Activated CD4-positive, alpha-beta T cell treated with anti-CD3 and anti-CD28 coated beads, Interleukin-2, Interleukin-4, amounts not matched to agents 100 ng/mL and 50 ng/mL, durations not matched to agents 16 hours and 8 hours (primary cell): ENCODE measurements at places on chromosomes 1 and 21.

- DNase-seq, result no peak
These were observed 91.8 kb downstream of the ADCY10 start for GRCh38 chr1:167821969-167822685.

- no peak for DNase-seq
These were observed 36.4 kb downstream of the YARS1 start for GRCh38 chr1:32780628-32781234.

- no peak for DNase-seq
These were observed 687 bp upstream of the SEMA6C start for GRCh38 chr1:151147132-151147503.

GRCh38 chr21:44779417-44780136, 22.0 kb downstream of the UBE2G2 start:
- no peak for DNase-seq

DNA sequence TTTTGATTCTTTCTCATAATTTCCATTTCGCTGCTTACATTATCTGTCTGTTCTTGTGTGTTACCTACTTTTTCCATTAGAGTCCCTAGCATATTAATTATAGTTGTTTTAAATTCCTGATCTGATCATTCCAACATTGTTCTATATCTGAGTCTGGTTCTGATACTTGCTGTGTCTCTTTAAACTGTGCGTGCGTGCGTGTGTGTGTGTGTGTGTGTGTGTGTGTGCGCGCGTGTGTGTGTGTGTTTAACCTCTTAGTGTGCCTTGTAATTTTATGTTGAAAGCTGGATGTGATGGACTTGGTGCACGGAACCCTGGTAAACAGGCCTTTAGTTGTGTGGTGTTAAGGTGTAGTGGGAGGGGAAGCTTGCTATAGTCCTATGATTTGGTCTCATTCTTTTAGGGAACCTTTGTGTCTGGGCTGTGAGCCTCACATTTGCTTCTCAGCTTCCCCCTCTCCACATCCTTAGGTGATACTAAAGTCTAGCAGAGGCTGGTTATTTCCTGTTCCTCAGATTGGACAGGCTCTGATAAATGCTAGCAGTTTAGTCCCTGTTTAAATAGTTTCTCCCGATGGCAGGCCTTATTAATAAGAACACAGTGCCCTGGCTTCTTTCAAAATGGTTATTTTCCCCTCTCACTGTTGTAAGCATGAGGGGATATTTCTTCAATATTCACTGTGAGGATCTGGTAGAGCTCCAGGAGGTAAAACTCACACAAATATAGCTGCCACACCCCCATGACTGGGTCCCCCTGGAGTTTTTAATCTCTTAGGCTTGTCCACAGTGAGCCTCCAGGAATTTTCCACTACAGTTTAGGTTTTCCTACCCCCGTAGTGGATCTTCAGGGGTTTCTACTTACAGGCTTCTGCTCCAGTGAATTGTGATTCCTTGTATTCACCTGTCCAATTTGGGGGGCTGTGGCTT, 118.3 kb downstream of the GALNT2 start:
- DNase-seq, result no peak

DNA sequence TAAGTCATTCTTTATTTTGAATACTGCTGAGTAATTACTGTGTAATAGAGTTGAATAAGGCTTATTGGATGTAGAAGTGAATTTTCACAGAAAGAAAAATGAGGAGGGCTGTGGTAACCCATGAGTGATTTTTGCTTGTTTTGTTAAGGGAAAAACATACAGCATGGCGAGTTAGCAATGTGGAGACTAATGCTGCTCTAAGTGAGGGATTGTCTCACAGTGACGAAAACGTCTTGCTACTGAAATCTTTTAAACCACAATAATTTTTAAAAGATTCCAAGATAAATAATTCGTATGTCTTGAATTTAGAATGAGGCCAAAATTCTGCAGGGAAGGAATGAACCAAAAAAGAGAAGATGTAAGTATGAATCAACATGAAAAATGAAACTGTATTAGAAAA, 16.2 kb upstream of the PLA2G4A start:
- no peak for DNase-seq

DNA sequence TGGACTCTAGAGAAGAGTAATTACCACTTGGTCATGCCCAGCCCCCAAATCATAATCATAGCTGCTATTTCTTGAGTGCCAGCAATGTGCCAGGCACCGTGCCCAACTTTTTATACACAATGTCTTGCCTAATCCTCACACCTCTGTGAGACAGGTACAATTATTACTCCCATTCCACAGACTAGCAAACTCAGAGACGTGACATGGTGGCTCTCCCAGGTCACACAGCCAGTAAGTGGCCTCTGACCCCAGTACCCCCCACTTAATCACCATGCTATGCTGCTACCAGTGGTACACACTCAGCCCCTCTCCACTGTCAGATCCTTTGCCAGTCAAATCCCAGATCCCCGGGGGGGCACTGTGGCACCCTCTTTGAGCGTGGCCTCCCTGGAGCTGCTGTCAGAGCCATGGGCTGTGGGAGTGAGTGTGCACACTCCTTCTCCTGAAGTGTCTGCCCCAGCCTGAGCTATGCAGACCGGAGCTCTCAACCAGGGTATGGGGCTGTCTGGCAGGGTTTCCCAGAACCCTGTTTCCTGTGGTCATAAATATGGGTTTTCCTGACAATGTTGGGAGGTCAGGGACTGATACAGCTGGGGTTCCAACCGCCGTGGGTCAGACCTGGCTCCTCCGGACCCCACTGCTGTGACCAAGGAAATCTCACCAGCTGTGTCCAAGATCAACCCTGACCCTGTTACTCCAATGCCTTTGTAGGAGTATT, 51.8 kb downstream of the LACTBL1 start:
- DNase-seq, result no peak

DNA sequence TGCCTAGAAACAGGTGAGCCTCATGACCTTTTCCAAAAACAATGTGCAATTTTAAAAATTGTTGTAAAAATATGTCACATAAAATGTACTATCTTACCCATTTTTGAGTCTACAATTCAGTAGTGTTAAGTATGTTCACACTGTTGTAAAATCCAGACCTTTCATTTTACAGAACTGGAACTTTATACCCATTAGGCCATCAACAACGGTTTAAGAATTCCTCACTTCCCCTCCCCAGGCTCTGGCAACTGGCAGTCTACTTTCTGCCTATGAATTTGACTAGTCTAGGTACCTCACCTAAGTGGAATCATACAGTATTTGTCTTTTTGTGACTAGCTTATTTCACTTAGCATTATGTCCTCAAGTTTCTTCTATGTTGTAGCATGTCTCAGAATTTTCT, 8.6 kb downstream of the CTSE start:
- no peak for DNase-seq

GRCh38 chr1:175355414-175355813, 162.8 kb upstream of the KIAA0040 start:
- no peak for DNase-seq
